ENCODE measurements at places on chromosomes 6 and 20.

GRCh38 chr20:45336530-45337366, 11.5 kb downstream of the SDC4 start:
- DNase-seq = no peak

DNA sequence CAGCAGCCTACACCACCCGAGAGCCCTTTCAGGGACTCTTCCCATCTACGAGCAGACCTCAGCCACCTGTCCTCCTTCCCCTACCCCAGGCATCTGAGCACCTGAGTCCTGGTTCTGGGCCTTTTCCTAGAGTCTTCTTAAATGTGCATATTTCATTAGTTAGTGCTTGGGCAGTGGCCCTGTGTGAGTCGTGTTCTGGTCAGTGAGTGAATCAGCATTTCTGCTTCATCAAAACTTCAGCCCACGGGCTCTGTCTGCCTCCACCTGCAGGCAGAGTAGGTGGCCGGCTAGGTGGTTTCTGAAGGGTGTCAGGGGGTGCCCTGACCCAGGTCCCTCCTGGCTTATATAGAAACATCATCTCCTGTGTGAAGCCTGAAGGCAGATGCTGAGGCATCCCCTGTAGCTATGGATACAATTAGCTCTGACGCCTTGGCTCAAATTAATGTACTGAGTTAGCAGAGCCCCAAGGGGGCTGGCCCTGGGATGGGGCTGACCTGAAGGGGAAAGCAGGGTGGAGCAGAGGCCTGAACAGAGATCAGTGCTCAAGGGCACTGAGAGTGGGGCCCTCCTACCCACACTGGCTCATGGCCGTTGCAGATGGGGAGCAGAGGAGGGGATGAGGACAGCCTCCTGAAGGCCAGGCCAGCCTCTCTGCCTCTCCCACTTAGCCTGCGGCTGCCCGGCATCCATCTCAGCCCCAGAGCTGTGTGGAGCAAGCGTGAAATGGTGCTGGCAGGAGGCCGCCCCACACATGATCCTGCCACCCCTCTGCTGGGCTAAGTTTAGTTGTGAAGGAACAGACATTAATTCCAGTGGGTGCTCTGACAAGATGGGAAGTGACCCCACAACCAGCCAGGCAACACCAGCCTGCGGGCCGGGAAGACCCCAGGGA, 13.6 kb downstream of the IP6K3 start:
- DNase-seq = no peak

- DNase-seq = peak; percentile 57
Measured at GRCh38 chr6:79984261-79984660, 20.2 kb upstream of the TTK start.

- DNase-seq = no peak
Measured at GRCh38 chr6:121965739-121966138, 433.7 kb upstream of the HSF2 start.

GRCh38 chr20:1503564-1504227, 12.5 kb upstream of the SIRPB2 start:
- peak; percentile 58 for DNase-seq

DNA sequence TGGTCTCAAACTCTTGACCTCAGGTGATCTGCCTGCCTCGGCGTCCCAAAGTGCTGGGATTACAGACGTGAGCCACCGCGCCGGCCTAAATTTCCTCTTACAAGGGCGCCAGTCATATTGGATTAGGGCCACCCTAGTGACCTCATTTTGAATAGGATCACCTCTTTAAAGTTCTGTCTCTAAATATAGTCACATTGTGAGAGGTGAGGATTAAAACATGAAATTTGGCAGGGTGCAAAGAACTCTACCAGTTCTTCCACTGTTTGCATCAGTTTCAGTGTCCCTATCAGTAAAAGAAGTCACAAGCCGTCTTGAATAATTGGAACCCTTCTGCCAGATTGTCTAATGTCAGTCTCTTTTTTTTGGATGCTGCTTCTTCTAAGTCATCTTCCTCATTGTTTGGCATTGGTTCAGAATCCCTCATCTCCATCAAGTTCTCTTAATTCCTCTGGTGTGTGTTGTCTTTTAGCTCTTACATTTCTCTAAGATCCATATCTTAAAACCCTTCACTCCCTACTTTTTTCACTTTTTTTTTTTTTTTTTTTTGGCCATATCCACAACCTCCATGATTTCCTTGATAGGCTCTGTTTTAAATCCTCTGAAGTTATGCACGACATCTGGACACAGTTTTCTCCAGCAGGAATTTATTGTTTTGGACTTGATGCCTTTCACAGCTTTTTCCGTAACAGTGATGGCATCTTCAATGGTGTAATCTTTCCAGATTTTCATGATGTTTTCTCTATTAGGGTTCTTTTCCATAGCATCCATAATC, 56.8 kb downstream of the NCOA3 start:
- no peak for DNase-seq

GRCh38 chr6:157152556-157152955, 170.8 kb downstream of the TMEM242 start:
- no peak for DNase-seq

DNA sequence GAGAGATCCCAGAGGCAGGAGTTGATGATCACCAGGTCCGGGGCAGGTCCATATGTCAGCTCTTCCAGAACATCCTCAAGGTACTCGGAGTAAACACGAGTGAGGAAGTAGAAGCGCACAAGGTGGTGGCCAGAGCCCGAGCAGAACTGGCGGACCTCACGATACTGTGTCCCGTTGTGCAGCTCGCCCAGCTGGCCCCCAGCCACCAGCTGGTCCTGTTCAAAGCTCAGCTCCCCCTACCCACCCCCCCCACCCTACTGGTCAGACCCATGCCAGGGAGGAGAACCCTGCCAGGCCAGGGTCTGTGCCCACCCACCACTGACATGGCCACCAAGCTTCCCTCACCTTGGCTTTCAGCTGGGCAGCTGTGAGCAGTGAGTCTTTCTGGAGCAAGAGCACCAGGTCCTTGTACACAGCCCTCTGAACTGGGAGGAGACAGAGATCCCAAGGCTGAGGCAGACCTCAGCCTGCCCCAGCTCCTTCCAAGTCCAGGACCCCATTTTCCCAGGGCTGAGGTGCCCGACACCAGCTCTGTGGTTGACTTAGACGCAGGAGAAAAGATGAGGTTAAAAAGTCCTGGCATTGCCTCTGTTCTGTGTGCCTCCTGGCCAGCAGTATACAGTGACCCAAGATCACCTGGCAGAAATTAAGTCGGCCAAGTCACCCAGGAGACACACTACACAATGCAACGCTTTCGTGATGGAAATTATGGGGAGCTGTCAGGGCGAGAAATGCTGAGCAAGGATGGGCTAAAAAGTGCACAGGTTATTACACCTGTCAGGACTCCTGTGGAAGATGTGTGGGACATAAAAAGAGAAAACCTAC, 1.4 kb downstream of the PCED1A start:
- no peak for DNase-seq

DNA sequence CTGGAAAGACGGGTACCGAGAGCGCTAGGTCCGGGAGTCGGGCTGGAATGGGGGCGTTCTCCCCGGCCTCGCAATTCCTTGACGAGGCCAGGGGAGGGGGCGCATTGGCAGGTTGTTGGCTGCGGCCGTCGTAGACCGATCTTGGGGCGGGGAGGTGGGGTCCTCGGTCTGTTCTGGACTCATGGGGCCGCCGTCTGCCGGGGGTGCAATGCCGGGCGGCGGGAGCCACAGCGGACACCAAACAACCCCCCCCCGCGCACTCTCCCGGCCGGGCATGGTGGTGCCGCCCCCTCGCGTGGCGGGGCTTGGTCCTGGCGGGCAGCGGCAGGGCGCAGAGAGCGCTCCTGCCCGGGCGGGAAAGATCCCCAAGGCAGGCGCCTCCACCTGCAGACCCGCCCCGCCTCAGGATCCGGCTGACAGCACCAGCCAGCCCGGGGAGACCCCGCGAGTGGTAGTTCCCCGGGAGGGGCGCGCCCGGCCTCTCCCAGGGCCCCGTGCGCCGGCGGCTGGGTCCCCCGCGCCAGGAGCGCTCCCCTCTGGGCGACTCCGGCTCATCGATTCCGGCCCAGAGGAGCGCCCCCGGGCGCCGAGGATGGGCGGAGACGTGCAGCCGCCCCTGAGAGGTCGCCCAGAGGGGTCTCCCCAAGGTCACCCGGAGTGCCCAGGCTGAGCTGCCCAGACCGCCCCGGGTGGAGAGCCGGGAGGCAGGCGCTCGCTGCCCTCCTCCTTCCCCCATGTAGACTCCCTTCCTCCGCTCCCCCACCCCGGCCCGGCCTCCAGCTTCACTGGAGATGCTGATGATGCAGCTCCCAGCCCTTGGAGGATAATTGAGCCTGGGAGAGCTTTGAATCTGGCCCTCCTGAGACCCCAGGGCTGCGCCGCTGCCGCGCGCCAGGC, 709 bp downstream of the PPP1R16B start:
- DNase-seq = no peak

GRCh38 chr20:22944936-22945335, 90.2 kb upstream of the SSTR4 start:
- no peak for DNase-seq

All from NCI-H187 treated with DMSO at 0.1 percent for 48 hours (cell line).